ENCODE measurements at places on chromosomes 11 and 22. TPM values are rescaled to one million over a fixed set of nuclear protein-coding genes. Genes with fewer than 3 reads are reported as not detected.

Gene ABCC8
- total RNA-seq = not detected

Gene TYR
- total RNA-seq = not detected

Gene CARD18
- not detected for total RNA-seq

Gene PYGM
- 1.7 TPM for total RNA-seq

DNA sequence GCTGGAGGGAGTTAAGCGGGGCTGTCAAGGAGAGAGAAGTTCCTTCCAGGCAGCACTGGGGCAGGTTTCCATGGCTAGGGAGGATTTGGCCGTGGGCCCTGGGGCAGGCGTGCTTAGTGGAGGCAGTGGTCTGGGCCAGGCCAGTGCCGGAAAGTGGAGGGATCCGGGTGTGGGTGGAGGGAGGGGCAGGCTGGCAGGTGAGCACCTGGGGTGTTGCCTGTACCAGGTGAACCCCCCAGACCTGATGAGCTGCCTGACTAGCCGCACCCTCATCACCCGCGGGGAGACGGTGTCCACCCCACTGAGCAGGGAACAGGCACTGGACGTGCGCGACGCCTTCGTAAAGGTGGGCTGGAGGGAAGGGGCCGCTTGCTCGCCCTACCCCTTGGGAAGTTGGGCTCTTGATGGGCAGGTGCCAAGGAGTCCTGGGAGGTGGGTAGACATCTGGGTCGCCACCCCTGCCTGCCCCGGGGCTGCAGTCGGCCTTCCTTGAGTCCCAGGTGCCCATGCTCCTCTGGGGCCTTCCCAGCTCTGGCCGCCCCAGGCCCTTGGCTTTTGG, 32.0 kb downstream of the MYO7A start:
- DNase-seq = no peak

GRCh38 chr11:133796043-133796795, 49.1 kb downstream of the SPATA19 start:
- no peak for DNase-seq

GRCh38 chr22:45314054-45314721, 4.5 kb downstream of the FAM118A start:
- DNase-seq = no peak

- DNase-seq = no peak
Measured at GRCh38 chr11:132093536-132094259, 723.3 kb downstream of the NTM start.

DNA sequence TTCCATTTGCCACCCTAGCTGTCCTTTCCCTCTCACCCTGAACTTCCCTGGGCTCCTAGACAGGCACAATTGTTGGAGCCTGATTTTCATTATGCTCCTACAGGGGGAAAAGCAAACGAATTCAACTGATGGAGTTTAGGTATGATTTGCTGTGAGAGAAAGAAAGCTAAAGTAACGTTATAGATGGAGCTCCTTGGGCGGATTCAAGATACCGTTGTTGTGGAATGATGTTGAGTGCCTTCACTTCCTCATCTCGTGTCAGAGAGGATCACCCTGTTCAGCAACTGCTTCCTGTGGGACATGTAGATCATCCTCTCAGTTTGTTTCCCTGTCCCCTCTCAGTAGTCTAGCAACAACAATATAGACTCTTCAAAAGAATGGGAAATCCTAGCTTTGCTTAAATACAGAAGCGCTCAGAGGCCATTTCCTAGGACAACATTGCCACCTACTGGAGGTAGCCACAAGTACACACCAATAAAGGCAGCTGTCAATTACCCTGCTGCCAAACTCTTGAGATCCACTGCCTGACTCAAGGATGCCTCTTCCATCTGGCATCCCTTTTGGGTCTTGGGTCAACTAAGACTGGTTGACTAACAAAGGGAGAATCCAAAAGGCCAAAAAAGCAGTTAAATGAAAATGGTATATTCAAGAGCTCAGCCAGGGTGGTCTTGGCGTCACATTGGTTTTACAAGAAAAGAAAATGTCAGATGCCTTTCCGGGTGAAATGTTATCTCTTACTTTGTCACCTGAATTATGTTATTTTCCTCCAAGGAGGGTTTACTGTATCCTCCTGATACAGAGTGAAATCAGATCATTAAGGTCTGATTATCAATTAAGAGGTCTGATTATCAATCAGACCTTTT, 13.5 kb upstream of the DTX4 start:
- DNase-seq = peak; percentile 82

GRCh38 chr11:47611348-47611794, 17.2 kb upstream of the C1QTNF4 start:
- DNase-seq = no peak

DNA sequence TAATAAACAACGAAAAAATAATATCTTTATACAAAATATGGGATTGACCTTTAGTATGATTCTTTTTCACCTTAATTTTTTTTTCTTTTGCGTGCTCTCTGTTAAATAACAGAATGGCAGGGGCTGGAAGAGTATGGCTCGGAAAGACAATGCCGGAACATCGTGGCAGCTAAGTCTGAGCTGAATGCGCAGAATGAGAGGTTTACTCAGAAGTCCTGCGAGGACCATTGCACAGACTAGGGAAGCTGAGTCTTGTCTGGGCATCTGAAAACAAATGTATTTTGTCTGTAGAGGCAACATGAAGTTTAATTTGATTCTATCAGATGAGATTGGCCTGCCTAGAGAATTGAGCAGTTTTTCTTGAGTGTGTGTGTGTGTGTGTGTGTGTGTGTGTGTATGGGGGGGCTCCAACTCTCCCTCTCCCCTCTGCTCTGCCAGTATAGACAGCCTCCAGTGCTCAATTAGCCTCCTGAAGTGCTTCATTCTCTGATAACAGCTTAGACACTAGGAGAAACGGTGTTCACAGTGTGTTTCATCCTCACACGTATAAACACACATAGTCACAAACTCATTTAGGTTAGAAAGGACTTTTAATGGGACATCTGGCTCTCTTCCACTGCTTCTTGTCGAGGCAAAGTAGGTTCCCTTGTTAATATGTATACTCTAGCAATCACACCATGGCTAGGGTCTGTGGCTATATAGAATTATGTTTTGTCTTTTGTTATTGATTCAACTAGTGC, 244.3 kb upstream of the SORL1-AS1 start:
- DNase-seq = no peak

DNA sequence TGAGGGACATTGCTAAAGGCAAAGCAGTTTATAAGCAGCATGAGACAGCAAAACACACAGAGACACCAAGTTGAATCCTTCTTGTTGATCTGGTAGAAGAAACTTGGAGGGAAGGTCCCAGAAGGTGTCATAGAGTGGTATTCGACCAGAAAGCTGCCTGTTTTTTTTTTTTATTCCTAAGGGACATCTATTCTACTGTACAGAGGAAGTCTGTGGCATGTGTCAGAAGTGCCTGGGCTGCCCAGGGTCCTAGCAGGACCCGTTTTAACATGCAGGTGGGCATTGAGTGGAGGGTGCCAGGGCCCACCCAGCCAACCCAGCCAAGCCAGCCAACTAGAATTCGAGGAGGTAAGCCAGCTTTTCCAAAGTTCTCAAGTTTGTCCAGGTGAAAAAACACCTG, 68.0 kb upstream of the ATXN10 start:
- DNase-seq = no peak

DNA sequence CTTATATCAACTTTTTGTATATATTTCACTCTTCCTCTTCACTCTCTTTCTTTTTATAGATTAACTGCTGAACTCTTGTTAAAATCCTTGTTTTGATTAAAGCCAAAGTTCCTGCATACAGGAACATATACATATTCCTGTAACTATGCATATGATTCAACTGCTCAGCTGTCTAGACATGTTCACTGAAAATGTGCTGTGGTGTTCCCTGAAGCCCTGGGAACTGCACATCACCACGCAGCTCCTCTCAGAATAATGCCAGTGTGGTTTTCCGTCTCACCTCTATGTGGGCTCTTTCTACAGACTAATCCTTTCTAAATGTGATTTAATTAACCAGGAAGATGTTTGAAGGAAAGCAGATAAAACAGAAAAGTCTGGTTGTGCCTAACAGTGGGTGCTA, 25.6 kb upstream of the MMP12 start:
- DNase-seq = no peak

DNA sequence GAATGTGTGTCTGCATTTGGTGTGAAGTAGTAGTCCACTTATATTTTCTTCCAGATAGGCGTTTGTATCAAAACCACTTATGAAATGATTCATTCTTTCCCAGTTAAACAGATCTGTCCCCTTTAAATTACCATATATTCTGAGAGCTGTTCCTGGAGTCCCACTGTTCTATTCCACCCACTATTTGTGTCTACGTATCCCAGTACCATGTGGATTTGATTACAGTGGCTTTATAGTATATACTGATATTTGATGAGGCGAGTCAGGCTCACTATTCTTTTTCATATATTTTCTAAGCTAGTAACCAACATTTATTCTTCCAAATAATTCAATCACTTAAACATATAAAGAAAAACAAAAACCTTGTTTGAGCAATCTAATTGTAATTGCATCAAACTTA, 81.9 kb upstream of the RASSF10 start:
- no peak for DNase-seq
